ENCODE measurements at places on chromosomes 4 and X. TPM values are rescaled to one million over a fixed set of nuclear protein-coding genes. Genes with fewer than 3 reads are reported as not detected.
A peak's percentile ranks its signal among the peaks of the same experiment; 100 is the strongest.

DNA sequence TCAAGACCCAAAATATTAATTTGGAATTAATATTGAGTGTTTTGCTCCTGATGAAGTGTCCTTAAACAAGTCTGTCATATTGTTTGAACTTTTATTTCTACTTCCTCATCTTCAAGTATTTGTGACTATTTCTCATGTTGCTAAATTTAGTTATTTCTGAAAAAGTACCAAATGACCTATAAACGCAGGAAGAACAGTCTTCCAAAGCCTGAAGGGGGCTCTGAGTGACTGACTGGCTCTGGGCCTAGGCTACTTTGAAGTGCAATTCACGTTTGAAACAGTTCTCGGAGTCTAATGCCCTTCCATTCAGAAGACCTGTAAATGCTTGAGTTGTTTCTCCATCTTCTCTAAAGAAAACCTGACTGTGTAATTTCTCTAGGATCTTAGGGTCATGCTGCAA is 26.5 kb downstream of the GALNT7 start:
- peaks cover 23% of the 10 kb centered on the region for H3K4me1 ChIP-seq
- no peak for DNase-seq
- H3K27ac ChIP-seq, result no peak overlapping the region

DNA sequence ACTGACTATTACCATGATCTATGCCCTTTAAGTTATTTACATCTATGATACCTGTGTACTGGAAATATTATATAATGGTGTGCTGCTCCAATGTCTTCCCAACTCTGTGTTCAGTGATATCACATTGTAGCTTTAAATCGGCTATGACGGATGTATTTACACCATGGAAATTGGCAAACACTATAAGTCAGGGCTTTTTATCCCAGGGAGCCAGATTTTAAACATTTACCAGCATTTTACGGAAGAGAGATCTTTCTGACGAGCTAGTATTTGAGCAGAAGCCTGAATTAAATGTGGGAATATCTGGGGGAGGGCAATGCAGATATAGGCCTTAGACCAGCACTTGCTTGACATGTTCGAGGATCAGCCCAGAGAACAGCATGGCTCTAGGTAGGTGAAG is 7.7 kb upstream of the PGM2 start:
- no peak overlapping the region for H3K27ac ChIP-seq
- no peak for DNase-seq
- no peaks in the 10 kb centered on the region for H3K27me3 ChIP-seq
- H3K36me3 ChIP-seq, result no peaks in the 10 kb centered on the region
- H3K4me1 ChIP-seq, result no peaks in the 10 kb centered on the region
- H3K4me3 ChIP-seq, result no peak overlapping the region

DNA sequence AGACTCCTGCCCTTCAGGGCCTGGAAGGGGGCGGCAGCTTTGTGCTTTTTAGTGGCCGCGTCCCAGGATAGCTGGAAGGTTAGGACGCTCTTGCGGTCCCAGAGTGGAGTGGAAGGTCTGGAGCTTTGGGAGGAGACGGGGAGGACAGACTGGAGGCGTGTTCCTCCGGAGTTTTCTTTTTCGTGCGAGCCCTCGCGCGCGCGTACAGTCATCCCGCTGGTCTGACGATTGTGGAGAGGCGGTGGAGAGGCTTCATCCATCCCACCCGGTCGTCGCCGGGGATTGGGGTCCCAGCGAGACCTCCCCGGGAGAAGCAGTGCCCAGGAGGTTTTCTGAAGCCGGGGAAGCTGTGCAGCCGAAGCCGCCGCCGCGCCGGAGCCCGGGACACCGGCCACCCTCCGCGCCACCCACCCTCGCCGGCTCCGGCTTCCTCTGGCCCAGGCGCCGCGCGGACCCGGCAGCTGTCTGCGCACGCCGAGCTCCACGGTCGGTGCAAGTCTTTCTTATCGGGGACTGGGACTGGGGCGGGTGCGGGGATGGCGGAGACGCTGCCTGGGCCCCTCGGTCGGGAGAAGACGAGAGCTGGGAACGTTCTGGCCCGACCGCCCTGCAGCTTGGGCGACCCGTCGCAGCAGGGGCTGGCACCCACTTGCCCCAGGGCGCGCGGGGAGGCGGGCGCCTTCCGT is at the start of gene EDNRA:
TSS of gene EDNRA (plus strand) at position 207 of the 686 bp plus-strand sequence. CDS start 4,585 bp downstream, outside the sequence.
- H3K27me3 ChIP-seq, result no peaks in the 10 kb centered on the region
- H3K36me3 ChIP-seq, result peaks cover 6% of the 10 kb centered on the region
- no peak within 1 kb of the TSS for H3K27ac ChIP-seq
- peaks cover 16% of the 10 kb centered on the region for H3K4me1 ChIP-seq

The SHOX gene
- total RNA-seq, result not detected

- H3K27me3 ChIP-seq, result no peaks in the 10 kb centered on the region
- H3K4me3 ChIP-seq, result peak within 1 kb of the TSS; percentile 80
- H3K27ac ChIP-seq, result peak within 1 kb of the TSS; percentile 42
- no peaks in the 10 kb centered on the region for H3K36me3 ChIP-seq
Observed at GRCh38 chrX:2928583-2929434, at the start of gene ARSD. TSS of gene ARSD (minus strand) at chrX:2929339. CDS start at chrX:2929275, 64 bp downstream.

Measured in MCF 10A (cell line).